ENCODE measurements at places on chromosomes 13 and 19. TPM values are rescaled to one million over a fixed set of nuclear protein-coding genes. Genes with fewer than 3 reads are reported as not detected.

LILRB1 gene
- total RNA-seq: 0.93 TPM

FFAR1 gene
- total RNA-seq: not detected

MCEMP1 gene
- total RNA-seq: 1.2 TPM

ZNF571 gene
- 4.9 TPM for total RNA-seq
